ENCODE measurements at places on chromosomes 11 and 22.

- no peak for DNase-seq
These were observed 65.5 kb downstream of the ME3 start for GRCh38 chr11:86606836-86607481.

DNA sequence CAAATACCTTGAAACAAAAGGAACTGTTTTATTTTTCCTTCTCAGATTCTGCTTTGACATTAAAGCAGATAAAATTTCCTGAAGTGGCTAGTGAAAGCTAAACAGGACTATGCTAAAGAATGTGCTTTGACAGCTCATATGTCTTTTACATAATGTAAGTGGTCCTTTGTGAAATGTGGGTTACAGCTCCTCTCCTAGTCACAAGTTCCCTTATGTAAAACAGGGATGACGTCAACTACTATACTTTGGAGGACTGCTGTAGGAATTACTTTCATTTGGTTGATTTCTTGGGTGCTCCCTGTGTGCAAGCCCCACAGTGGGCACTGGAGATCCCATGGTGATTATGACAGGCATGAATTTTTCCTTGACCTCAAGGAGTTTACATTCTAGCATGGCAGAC is 216.6 kb upstream of the NARS2 start:
- no peak for DNase-seq

DNA sequence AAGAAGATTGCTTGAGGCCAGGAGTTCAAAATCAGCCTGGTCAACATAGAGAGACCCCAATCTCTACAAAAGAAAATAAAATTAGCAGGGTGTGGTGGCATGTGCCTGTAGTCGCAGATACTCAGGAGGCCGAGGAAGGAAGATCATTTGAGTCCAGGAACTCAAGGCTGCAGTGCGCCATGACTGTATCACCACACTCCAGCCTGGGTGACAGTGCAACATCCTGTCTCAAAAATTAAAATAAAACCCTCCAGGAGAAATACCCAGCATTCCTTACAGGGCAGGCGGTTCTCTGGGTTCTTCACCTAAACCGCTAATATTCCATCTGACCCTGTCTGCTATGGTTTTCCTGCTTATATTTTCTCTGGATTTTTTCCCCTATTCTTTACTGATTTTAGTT is 13.5 kb downstream of the TCF20 start:
- no peak for DNase-seq

GRCh38 chr11:6855971-6856541 is 6.8 kb upstream of the OR10A2 start:
- DNase-seq, result no peak

DNA sequence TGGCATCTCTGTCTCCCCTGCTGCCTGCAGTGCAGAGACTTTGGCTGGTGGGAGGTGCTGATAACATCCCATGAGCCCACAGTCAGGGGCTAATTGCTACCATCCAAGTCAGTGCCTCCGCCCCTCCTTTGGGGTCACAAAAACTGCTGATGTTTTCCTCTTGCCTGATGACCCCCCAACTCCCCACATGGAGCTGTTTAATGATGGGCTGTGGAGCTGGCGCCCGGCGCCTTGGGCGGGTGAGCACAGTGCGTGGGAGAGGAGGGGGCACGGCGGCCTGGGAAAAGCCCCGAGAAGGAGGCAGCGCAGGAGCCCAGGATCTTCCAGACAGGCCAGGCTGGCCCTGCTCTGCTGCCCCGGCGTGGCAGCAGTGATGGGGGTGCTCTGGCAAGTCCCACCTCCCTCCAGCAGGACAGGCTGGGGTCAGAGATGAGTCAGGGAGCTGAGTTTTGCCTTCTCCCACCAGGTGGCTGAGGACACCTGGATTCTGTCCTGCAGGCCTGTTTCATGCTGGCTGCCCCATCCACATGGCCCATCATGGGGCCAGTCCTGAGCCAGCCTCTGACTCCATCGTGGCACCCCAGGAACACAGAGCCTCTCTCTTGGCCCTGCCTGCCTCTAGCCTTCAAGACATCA is 43.8 kb downstream of the NECTIN1 start:
- no peak for DNase-seq

DNA sequence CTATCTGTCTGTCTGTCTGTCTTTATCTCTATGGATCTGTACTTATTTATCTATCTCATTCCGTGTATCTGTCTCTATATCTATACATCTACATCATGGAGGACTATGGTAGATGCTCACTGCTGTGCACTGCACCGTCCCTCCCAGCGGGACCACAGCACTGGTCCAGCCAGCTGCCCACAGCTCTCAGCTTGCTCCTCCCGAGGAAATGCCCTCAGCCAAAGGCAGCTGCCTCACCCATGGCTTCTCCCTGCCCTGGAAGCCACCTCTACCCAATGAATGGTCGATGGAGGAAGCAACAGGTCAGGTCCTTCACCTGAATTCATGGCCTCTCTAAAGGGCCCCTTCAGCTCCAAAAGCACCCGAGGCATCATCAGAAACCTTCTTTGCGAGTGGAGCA is 14.7 kb upstream of the CD81 start:
- no peak for DNase-seq

DNA sequence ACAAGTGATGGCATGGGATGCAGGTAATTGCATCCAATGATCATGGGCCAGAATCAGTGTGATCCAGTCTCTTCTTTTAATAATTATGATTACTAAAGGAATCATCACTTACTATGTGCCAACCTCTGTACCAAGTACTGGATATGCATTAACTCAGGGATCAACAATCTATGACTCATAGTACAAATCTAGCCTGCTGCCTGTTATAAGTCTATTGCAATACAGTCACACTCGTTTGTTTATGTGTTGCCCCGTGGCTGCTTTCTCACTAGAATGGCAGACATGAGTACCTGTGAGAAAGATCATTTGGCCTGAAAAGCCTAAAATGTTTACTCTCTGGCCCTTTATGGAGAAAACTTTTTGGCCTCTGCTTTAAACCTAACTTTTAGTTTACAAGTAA is 45.0 kb downstream of the OR6Q1 start:
- DNase-seq, result no peak

DNA sequence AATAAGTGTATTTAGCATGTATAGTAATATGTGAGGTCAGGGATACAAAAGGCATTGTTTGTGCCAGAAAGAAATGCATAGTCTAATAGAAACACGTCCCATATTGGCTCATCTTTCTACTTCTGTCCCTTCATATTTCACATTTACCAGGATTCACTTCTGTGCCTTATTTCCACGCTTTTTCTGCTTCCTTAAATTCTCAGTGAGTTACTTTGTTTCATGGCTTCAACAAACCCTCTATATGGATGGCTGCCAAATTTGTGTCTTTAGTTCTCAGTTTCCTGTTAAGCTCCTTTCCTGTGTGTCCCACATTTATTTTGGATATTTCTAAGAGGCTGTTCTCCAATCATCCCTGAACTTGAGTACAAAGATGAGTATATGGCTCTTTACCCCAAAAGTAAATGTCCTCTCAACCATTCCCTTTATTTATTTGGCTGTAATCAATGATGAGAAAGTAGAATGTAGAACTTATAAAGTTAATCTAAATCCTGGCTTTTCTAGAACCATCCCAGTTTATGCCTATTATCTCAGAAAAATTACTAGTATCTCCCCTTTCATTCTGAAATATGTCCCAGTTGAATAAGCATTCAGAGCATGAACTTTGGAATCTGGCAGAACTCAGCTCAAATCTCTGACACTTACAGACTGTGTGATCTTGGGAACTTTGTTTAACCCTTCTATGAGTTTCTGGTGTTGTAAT is 23.5 kb downstream of the OR8B12 start:
- DNase-seq, result no peak

GRCh38 chr11:62719302-62719978 is 7.8 kb downstream of the HNRNPUL2 start:
- DNase-seq, result no peak
